ENCODE measurements at places on chromosomes 16 and 17.

DNA sequence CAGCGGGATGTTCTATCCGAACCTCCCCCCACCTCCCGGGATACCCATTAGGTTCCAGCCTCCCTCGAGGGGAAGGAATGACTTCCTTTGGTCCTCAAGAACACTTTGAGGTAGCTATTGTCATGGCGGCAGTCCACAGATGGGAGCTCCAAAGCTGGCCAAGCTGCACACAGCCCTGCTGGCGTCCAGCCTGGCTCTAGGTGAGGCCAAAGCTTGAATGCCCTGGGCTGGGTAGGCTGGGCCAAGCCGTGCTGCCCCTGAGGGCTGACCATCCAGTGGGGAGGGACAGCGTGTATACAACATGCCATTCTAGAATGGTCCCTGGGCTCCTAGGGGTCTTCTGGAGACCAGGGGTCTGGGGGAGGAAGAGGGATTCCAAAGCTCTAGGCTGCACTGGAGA lies 43.5 kb downstream of the PEMT start:
- no peak for DNase-seq

DNA sequence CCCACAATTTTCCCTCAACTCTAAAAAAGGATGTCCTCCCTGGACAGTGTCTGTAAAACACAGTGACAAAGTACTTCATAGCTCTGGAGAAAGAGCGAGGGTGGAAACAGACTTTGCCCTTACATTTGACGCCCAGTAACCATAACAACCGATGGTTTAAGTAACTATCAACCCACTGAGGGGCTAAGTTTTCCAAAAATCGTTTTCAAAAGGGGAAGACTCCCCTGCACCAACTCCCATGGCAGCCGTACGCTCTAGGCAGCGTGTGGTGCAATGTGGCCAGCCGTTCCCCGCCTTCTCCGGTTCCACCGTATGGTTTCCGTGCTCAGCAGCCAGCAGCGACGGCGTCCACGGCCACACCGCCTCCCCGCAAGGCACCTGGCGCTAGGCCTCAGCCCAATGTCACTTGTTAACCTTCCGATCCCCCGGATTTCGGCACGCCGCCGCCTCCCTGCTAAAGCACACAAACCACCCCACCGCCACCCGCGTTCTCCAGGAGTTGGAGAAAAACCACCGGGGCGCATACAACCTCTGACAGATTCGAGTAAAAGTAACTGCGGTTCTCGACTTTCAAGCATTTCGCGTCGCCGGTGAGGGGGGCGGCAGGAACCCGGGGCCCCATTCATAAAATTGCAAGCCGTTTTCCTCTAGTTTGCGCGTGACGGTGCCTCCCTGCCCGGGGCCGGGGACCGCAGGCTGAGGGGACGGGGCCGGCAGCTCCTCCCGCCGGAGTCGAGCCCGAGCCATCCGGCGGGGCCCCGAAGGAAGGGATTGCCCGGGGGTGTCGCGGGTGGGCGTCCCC lies 661 bp downstream of the TEX2 start:
- DNase-seq: no peak

GRCh38 chr17:78290721-78291120 lies 59.3 kb downstream of the TMEM235 start:
- no peak for DNase-seq

GRCh38 chr17:46179375-46179999 lies 13.7 kb downstream of the KANSL1 start:
- no peak for DNase-seq

GRCh38 chr16:56999409-57000270 lies 10.3 kb downstream of the NLRC5 start:
- DNase-seq: no peak

- DNase-seq: no peak
Observed at GRCh38 chr17:59719526-59719925, 12.1 kb downstream of the VMP1 start.

DNA sequence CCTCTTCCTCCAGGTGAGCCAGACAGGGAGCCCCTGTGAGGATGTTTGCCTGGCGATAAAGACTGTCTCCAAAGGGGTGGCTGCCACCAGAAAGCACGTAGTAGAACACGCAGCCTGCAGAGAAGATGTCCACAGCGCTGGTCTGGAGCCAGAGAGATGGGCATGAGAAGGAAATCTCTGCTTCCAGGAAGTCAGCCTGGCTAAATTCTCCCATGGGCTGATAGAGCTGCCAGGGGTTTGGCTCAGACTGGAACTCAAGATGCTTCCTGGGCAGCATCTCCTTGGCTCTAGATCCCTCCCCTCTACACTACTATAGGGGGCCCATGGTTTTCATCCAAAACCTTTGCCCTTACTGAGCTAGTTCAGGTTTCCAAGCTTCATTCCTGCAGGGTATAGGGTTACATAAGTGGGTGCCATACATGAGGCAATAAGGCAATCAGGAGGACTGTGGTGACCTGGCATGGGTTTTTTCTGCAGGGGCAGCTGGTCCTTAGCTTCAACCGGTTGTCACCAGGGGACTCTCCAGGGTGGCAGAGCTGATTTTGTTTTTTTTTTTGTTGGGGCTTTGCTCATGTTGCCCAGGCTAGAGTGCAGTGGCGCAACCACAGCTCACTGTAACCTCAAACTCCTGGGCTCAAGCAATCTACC lies 13.6 kb downstream of the PLK1 start:
- no peak for DNase-seq

DNA sequence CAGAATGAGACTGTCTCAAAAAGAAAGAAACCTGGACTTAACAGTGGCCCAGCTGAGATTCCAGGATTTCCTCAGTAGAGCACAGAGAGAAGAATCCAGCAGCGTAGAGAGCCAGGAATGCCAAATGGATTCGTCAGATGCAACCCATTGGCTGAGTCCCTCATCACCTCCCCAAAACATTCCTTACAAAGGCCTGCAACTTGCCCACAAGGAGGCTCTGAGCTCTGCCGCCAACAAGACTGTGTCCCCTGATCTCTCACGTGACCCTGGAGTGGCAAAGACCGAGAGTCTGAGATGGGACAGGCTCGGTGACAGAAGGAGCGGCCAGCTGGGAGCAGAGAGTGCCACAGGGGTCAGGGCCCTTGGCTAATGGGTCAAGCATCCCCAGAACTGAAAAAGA lies 6.9 kb upstream of the CHMP6 start:
- DNase-seq: peak; percentile 97

DNA sequence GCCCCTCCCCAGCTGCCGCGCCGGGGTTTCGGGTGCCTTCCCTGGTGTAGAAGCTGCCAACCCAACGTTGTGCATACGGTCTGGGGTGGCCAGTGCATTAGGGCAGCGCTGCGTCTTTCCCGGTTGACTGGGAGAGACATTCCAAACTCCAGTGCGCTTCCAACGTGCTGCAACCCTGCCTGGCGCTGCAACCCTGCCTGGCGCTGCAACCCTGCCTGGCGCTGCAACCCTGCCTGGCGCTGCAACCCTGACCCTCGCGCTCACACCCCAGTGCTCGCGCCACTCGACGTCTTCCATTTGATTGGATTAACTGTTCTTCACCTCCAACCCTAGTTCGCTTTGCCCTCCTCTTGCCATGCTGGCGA lies 488 bp upstream of the HAP1 start:
- no peak for DNase-seq

DNA sequence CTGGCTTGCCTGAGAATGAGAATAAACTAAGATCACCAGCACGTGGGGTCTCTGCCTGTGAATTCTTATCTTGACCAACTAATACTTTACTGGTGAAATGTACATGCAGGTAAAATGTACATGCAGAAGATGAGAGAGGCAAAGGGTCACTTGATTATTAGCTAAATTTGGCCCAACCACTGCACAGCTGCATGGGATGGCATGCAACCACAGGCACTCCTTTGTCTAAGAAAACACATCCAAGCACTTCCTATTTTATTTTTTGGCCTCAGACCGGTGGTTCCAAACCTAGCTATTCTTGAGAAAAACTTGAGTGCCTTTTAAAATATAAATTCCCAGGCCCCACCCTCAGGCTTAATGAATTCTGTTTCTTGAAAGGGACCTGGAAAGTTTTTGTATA lies 77.9 kb downstream of the SYCE1L start:
- DNase-seq: no peak

GRCh38 chr16:88943131-88943664 lies 33.8 kb downstream of the CBFA2T3 start:
- DNase-seq: no peak

GRCh38 chr17:81715872-81716673 lies 4.0 kb downstream of the SLC25A10 start:
- no peak for DNase-seq
